MCF 10A (cell line): ENCODE measurements at places on chromosomes 7 and 10.

DNA sequence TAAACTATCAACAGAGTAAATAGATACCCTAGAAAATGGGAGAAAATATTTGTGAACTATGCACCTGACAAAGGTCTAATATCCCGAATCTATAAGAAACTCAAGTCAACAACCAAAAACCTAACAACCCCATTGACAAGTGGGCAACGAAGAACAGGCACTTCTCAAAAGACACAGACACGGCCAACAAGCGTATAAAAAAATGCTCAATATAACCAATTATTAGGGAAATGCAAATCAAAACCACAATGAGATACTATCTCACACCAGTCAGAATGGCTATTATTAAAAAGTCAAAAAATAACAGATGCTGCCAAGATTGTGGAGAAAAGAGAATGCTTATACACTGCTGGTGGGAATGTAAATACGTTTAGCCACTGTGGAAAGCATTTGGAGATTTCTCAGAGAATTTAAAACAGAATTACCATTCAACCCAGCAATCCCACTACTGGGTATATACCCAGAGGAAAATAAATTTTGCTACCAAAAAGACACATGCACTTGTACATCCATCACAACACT, 63.2 kb upstream of the CAV2 start:
- no peak for DNase-seq

DNA sequence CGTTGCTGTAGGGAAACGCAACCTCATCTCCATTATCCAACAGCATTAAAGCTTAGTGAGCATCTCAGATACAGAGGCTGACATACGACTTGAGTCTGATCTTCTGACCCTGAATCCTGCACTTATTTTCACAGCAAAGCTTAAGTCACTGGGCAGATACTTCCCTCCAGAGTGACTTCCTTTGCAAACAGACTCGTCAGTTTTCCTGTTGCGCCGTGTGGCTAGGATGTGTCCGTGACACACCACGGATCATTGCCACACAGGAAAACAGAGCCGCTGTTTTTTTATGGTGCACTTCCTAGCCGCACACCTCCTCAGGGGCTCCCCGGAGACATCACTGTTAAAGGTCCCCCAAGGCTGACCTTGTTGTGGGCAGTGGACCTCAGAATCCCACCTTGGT, 94.9 kb upstream of the MKI67 start:
- no peak for DNase-seq

DNA sequence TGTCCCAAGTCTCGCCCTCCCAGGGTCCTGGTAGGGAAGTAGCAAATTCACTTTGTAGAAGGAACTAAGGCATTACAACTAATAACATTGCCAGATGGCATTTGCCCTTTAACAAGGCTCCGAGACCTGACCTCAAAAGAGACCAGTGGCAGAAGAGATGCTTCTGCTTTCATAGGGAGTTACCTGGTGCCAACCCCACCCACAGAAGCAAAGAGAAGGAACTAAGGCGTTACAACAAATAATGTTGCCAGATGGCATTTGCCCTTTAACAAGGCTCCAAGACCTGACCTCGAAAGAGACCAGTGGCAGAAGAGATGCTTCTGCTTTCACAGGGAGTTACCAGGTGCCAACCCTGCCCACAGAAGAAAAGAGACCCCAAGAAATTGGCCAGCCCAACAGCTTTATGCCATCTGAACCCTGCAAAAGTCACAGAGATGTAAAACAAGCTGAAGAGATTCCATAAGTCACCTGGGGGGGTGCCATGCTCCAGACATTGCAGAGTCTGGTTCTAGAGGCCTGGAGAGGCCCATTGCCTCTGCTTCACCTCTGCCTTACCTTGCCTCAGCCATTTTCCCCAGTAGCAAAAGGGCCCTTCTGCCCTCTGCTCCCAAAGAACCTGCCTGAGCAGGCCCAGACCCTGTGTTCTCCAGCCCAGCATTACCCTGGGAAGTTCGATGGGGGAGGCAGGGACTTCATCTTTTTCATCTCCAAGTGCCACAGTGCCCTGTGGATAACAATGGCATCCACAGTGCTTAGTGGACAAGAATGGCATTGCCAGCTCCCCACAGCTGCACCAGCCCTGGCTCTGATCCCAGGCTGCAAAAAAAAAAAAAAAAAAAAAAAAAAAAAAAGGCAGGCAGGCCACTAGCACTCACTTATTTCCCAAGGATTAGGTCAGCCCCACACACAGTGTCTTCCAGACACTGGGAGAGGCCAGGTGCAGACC, 179.5 kb upstream of the PLXNA4 start:
- peak; percentile 16 for DNase-seq

DNA sequence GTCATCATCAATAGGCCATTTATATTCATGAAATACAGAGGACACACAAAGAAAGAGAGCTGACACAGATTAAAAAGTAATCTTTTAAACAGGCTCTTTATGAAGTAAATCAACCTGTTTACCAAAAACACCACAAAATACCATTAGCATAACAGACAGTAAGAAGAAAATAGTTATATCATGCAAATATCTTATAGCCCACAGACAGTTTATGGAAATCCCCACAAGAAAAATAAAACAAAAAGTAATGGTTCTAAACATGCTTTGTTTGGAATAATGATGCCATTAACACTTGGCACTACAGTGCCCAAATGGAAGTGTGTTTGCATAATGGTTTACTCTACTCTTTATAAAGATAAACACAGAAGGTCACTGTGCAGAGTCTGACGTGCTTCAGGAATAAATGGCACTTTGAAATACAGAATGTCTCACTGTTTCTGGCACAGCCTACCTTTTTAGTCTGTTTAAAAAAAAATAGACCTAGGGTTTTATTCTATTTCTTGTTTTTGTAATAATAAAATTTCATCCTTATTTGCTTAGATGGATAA, 30.1 kb downstream of the SEMA3D start:
- DNase-seq: no peak

DNA sequence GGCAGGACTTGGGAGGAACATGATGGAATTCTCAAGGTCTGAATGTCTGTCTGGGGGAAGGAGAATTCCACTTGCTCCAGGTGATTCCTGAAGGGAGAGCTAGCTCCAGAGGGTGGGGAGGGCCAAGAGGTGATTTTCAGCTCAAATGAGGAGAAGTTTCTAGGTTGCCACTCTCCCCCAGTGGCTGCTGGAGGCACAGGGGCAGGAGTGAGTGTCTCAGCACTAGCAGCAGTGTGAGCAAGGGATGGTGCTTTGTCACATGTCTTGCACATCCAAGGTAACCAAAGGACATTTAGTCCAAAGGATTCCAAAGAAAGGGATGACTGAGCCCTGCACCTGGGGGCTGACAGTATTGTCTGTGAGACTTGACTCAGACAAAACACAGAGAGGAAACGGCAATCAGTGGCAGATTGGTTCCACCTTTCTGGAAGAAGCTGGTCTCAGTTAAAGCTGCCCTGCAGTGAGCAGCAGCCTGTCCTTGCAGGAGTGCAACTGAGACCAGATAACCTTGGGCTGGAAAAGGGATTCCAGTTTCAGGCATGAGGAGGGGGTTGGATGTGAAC, 51.2 kb upstream of the PCBD1 start:
- no peak for DNase-seq
